ENCODE measurements at places on chromosomes 1 and 21.

GRCh38 chr1:54800041-54800898, 853 bp downstream of the TTC22 start:
- no peak for DNase-seq

- no peak for DNase-seq
Observed at GRCh38 chr1:245690156-245690690, 535.4 kb downstream of the KIF26B start.

DNA sequence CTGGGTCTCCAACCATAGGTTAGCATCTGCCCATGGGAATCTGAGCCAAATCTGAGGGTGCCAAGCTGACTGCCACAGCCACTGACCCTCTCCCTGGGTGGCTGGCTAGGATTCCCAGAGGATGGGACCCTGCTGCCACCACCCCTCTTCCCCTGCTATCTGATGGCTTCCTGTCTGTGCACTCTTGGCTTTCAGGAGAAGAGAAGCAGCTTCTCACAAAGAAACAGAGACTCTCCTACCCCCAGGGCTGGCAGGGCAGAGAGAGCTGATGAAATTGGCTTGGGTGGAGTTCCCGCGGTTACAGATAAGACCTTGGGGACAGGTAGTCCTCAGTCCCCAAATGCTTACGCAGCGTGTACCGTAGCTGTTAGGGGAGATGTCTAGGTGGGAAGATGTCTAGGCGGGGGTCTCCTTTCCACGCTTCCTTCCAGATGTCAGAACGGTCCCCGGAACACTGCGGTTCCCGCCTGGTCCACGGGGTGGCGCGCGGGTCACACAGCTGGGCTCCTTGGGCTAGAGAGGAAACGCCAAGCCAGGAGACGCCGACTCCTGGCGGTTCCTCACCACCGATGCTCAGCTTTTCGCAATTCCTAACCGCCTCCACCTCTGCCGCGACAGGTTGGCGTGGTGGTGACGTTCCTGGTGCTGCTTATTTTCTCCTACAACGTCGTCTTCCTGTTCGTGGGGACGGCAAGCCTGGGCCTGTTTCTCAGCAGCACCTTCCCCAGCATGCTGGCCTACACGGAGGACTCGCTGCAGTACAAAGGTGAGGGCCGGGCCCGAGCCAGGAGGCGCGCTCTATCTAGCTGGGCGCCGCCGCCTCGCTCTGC, 40.1 kb downstream of the ELK4 start:
- DNase-seq = peak; percentile 74

- no peak for DNase-seq
Observed at GRCh38 chr1:157415661-157416060, 136.7 kb downstream of the FCRL5 start.

GRCh38 chr1:182713492-182713891, 29.1 kb upstream of the RGS8 start:
- DNase-seq = no peak

DNA sequence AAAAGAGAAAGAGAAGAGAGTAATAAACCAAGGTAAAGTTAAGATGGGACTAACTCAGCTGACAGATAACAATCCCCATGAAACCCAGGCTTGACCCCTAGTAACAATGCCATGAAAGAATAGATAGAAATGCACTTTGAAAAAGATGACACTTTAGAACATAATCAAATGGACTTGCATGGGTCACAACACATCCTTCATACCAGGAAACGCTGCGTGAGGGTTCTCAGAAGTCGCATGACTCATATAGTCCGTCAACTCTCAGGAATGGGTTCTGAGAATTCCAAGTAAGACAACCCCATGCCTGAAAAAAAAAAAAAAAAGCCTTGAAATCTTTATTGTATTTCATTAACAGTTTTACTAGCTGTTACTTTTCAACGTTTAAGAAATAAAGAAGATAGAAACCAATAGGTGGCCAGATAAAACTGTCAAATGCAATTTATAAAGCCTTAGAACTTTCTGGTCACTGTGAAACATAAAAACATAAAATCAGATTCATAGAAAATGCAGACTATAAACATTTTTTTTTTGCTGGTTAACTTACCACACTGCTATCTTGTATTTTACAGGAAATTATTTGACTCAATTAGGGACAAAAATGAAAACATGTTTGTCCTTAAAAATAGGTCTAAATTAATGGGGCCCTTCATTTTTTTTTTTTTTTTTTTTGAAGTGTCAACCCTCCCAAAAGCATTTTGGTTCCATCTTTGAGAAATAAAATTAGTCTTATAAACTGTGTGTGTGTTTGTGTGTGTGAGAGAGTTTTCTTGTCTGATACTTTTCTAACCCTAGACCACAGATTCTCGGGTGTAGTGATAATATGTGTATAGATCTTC, 202.1 kb downstream of the NCAM2 start:
- peak; percentile 95 for DNase-seq

DNA sequence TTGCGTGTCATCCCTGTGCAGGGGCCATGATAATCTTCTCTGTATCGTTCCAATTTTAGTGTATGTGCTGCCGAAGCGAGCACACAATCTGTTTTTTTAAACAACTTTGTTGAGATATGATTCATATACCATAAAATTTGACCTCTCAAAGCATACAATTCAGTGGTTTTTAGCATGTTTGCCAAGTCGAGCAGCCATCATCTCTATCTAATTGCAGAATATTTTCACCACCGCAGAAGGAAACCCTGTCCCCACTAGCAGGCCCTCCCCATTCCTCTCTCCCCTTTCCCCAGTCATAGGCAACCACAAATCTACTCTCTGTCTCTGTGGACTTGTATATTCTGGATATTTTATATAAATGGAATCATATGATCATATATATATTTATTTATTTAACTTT, 78.7 kb upstream of the TINAGL1 start:
- no peak for DNase-seq

- DNase-seq = no peak
Observed at GRCh38 chr1:82586473-82586872, 785.7 kb downstream of the ADGRL2 start.

- DNase-seq = no peak
Observed at GRCh38 chr1:101907264-101907663, 89.5 kb downstream of the OLFM3 start.

DNA sequence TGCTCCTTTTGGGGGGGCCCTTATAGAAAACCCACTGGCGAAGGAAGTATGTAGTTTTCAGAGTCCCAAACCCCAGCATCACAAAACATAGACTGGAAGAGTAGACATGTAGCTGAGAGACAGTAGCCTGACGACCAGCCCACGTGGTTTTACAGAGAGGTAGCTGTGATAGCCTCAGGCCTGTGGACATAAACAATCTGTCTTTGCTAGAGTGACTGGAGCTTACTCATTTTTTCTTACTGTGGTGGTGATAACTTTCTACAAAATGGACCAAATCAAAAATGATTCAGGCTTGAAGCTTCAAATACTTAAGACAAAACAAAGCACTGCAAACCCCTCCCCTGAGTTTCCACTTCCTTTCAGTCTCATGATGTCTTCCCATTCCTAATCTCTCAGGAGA, 497.0 kb downstream of the RWDD3 start:
- no peak for DNase-seq

- DNase-seq = peak; percentile 23
Observed at GRCh38 chr1:212098310-212098709, 62.8 kb downstream of the DTL start.

DNA sequence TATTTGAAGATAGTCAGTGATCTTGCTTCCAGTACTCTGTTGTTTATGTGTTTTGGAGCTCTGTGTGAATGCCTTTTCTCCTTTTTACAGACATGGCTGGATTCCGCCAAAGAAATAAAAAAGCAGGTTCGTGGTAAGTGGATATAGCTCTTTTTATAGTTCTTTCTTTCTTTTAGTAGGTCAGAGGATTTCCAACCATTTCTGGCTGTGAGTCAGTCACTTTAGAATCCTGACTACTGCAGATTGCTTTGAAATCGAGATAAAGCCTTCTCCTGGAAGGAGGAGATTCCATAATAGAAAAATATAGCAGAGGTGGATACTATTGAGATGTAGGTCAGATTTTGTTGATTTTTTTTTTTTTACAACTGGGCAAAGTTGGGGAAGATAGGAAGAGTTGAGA, 97.4 kb downstream of the EPB41 start:
- DNase-seq = no peak

DNA sequence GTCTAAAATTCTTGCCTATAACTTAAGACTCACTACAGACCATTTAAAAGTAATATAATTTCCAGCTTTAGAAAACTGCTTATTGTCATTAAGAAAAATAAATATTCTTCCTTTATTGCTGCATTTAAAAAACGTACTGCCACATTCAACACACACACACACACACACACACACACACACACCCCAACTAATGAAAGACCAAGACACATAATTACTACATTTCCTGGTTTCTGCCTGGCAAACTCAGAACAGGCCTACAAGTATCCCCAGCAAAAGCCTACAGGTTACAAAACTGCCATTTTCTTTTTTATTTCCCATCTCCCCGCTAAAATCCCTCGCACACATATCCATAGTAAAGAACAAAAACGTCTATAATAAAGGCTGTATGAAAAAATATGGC, 1.5 kb downstream of the DENND2C start:
- no peak for DNase-seq

- no peak for DNase-seq
Observed at GRCh38 chr1:202361701-202362100, 13.2 kb downstream of the PPP1R12B start.

DNA sequence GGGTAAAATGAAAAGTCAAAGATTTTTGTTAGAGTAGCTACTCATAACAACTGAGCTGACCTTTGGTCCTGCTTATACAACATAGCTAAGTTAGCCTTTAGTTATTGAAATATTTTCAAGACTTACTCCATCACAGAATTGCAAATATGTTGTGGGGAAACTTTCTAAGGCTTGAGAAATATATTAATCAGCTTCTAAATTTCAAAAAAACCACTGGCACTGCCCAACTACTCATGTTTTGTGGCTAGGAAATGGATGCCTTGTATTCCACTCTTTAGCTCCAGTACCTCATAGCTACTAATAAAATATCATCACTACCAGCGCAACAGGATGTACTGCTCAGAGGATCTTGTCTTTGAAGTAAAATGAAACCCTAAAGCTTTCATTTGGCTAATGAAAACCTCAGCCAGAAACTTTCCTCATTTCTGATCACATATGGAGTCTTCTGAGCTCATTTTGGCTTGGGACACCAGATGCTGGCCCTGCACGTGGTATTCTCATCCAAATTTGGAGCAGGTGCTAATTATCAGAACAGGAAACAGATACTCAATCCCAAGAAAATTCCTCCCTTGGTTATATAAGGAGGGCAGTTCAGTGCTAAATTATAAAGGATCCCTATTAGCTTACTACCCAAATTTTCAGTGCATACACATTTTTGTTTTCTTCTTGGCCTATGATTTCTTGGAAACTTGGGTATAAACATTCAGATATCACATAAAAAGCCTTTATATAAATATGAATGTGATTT, 690.7 kb downstream of the ADGRL2 start:
- no peak for DNase-seq

DNA sequence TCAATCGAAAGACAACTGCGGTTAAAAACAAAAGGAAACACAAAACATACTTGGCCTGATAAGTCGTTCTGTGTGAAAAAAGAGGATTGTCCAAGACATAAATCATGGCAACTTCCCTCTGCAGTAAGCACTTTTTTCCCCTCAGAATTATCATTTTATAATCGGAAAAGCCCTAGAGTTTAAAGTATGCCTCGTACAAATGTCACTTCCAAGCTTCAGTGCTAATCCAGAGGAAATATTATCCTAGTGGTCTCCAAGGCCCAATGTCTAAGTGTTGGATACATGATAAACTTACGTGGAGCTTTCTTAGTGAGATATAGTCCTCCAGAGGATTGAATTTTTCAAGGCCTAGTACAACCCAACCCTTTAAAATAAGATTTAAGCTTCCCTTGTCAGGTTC, 11.2 kb upstream of the NTMT2 start:
- DNase-seq = no peak

DNA sequence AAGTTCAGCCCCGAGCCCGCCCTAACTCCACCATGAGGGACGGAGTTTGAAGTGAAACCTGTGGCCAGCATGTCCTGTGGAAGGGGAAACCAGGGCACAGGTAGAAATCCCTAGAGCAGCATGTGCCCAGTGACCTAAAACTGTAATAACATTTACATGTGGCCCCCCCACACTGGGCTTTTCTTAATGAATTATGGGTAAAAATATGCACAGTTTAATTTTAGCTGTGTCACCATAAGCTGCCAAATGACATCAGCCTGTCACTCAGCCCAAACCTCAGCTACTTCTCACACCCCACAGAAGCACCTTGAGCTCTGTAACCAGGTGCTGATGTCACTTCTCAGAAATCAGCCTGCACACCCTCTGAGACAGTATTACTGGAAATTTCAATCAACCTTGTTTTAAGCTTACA, 50.0 kb upstream of the SLC19A1 start:
- DNase-seq = no peak

DNA sequence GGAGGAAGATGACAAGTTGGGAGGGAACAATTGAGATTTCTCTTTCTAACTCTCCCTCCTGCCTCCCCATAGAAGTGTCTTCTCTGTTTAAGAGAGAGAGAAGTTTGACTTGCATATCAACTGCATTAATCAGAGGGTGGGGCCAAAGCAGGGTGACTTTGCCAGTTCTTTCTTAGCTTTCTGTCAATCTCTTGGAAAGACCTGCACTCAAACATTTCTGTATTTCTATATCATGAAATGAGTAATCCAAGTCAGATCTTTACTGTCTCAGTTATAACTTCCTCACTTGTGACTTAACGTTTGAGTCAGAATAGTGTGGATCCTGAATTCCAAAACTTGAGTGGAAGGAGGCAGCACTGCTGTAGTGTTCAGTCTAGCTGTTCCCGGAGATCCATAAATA, 180.8 kb upstream of the KCNK2 start:
- no peak for DNase-seq

DNA sequence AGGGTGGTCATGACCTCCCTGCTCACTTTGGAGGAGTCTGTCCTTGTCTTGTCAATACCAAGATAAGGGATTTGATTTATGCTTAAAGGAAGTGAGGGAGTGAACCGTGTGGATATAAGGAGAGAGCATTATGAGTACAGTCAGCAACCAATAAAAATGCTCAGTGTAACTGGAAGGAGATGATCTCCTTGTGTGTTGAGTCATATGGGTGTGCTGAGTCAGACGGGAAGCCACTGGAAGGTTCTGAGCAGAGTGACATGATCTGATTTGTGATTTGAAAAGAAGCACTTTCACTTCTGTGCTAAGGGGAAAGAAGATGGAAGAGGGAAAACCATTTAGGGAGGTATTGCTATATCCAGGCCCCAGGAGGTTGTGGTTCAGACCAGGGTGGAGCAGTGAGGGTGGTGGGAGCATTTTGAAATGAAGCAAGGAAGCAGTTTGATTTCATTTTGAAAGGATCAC, 2.5 kb upstream of the BCL10 start:
- peak; percentile 96 for DNase-seq

DNA sequence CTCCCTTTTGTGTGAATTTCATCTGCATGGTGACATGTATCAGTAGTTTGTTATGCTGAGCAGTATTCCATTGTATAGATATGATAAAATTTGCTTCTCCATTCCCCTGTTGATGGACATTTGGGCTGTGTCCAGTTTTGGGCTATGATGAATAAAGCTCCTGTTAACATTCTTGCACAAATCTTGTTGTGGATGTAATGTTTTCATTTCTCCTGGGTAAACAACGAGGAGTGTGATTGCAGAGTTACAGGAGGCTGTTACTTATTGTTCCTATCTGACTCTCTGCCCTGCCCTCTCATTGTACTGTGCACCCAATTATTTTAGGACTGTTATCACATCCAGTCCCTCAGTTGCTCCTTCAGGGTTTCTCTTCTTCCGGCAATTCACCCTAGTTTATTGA, 24.2 kb downstream of the MAPKAPK2 start:
- peak; percentile 35 for DNase-seq
